ENCODE measurements at places on chromosomes 12 and 14. TPM values are rescaled to one million over a fixed set of nuclear protein-coding genes. Genes with fewer than 3 reads are reported as not detected.

Gene OR9K2
- total RNA-seq: not detected

Gene GLIPR1
- 20.1 TPM for total RNA-seq

GRCh38 chr12:30197392-30198057 lies 413.8 kb upstream of the TMTC1 start:
- DNase-seq: no peak

- DNase-seq: no peak
These were observed 31.3 kb downstream of the PRKAB1 start for GRCh38 chr12:119699199-119699760.

- peak; percentile 26 for DNase-seq
These were observed at the start of gene NTF3 for GRCh38 chr12:5432011-5432400. Gene NTF3 (plus strand): TSS chr12:5432108. CDS start chr12:5432325, 217 bp downstream.

Gene ZNF140
- total RNA-seq: 10.7 TPM

- peak; percentile 40 for DNase-seq
These were observed 459 bp downstream of the NUAK1 start for GRCh38 chr12:106138357-106138632.

Gene SLC7A8
- total RNA-seq: 16.0 TPM

GRCh38 chr12:44874981-44875416 lies 1.1 kb downstream of the NELL2 start:
- peak; percentile 7 for DNase-seq

- DNase-seq: no peak
These were observed 69.5 kb downstream of the TBC1D30 start for GRCh38 chr12:64893961-64894360.

GRCh38 chr12:4216187-4216927 lies 57.2 kb upstream of the CCND2 start:
- DNase-seq: no peak

- DNase-seq: no peak
These were observed 68.8 kb upstream of the GTF2A1 start for GRCh38 chr14:81289516-81289915.

Gene CARMIL3
- total RNA-seq: 1.5 TPM

Gene WSCD2
- total RNA-seq: 0.72 TPM

GRCh38 chr14:105398726-105399465 lies 558 bp downstream of the TEX22 start:
- no peak for DNase-seq

DNA sequence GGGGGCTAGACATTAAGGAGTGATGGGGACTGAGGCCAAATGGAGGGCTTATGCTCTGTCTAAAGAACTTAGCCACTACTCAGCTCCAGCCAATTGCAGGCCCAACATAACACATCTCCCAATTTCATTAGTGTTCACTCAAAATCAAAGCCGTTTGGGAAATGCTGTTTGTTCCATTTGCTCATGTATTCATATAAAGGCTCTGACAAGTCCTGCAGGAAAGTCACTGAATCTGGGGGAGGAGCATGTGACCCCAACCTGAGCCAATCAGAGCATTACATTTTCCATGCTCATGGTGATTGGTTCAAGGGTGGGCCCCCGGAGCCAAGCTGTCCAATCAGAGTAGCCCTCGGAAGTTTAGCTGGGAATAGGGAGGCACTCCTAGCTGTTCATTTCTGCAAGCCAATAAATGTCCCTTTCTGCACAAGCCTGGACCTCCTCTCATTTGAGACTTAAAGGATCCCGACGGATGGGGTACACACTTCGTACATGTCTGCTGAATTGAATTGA lies 20.9 kb downstream of the SDSL start:
- no peak for DNase-seq

GRCh38 chr12:15435597-15435996 lies 113.3 kb downstream of the PTPRO start:
- no peak for DNase-seq

- no peak for DNase-seq
These were observed 25.3 kb downstream of the EID3 start for GRCh38 chr12:104328790-104329189.

- DNase-seq: no peak
These were observed 4.8 kb downstream of the SLC38A1 start for GRCh38 chr12:46264057-46264456.

Gene KRT73
- not detected for total RNA-seq

- no peak for DNase-seq
These were observed 502 bp downstream of the ITGA5 start for GRCh38 chr12:54418441-54419087.

DNA sequence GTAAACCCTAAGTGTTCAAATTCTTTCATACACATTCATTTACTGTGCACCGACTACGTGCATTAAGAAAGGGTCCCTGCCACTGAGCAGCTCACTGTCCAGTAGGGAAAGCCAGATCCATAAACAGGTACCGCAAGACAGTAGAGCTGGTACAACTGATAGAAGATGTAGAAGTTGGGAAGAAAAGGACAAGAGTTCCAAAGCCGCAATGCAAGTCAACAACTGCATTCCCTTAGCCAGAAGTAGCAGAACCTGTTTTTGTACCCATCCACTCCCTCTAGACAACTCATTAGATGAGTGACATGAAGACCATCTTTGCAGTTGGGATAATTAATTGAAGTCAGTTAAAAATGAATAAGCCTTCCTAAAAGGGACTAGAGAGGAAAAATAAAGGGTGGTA lies 1.3 kb downstream of the SENP1 start:
- no peak for DNase-seq

DNA sequence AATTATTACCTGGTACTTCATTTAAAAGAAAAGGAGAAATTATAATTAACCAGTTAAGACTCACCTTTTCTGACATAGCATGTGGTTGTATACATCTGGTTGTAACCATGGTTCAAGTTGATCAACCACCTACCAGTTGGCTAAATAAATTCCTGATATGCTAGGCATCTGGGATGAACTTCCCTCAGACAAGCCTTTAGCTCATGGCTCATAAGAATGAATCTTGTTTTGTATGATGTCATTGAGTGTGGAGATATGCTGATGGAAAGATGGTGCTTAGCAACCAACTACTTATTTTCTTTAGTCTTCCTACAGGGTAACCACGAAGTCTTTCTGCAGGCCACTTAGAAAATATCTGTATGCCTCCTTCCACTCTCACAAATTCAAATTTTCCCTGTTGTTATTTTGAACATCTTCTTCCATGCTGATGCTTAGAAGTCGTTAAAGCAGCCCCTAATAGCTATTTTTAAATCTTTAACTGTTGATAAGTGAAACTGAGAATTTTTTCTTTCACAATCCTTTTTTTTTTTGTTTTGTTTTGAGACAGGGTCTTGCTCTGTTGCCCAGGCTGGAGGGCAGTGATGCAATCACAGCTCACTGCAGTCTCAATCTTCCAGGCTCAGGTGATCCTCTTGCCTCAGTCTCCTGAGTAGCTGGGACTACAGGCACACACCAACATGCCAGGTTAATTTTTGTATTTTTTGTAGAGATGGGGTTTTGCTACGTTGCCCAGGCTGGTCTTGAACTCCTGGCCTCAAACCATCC lies 51.9 kb upstream of the PTHLH start:
- DNase-seq: no peak

- DNase-seq: no peak
These were observed 61.5 kb downstream of the SLC6A12 start for GRCh38 chr12:152440-152839.

Gene TAS2R10
- not detected for total RNA-seq

Gene EGLN3
- total RNA-seq: 50.8 TPM

Gene TAPBPL
- total RNA-seq: 107 TPM

Gene ATP5MC2
- total RNA-seq: 349 TPM
